Fibroblast of skin of abdomen (primary cell): ENCODE measurements at places on chromosomes 6 and 20.

DNA sequence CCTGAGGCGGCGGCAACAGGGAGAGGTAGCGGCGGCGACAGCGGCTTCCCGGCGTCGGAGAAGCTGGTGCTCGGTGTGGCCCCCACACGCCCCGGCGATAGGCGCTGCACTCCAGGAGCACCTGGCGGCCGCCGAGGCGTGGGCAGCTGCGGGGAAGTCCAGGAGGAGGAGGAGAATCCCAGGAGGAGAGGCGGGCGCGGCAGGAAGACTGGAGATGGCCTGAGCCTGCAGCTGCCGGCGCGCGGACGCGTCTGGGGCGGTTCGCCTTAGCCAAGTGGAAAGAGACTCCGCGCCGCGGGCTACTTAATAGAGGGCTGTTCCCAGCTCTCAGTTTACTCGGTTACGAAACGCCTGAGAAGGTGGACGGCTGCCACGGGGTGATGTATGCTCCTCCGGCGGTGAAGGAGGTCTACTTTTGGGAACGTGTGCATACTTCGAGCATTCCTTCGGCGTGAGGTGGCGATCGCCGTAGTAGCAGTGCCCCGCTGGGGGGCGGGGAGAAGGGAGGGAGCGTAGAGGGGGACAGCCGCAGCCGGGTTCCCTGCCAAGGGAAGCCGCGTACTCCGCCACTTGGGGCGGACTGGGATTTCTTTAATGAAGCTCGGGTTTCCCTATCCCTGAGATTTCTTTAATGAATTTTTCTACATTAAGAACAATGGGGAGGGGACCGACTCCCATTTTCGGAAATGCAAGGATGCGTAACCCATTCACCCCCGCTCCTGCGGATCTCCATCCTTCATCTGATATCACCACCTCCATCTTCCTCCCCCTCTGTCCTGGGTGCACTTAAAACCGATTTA lies at the start of gene COL12A1:
Gene COL12A1, minus strand, starts transcription at position 278 of the 800 bp plus-strand sequence. CDS start 3,261 bp downstream, outside the sequence.
- peak; percentile 100 for DNase-seq

- DNase-seq: peak; percentile 29
Observed at GRCh38 chr6:21826023-21826422, 232.5 kb downstream of the SOX4 start.

DNA sequence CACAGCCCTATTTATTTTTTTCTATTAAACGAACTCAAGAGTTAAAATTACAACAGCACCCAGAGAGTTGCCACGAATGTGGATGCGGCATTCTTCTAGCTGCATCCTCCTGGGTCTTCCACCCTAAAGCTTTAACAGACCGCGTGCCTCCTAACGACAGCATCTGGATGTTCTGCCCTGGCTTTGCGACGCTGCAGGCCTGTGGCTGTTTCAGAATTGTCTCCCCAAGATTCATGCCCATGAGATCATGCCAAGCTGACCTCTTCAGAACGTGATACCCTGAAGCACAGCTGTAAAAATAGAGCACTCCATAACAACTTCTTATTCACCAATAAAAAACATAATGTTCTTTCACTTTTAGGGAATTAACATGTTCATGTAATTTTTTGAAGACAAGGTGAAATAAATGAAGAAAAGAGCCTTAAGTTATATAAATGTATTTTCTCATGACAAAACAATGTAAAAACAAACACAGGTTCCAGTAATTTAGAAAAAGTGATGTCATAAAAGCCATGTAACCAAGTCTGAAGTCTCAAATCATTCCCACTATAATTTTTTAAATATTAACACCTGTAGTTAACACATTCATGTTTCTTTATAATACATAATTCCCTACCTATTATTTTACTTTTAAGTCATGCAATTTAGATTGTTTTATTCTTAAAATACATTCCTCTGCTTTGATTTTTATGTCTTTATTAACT lies 26.5 kb downstream of the HIVEP2 start:
- no peak for DNase-seq

DNA sequence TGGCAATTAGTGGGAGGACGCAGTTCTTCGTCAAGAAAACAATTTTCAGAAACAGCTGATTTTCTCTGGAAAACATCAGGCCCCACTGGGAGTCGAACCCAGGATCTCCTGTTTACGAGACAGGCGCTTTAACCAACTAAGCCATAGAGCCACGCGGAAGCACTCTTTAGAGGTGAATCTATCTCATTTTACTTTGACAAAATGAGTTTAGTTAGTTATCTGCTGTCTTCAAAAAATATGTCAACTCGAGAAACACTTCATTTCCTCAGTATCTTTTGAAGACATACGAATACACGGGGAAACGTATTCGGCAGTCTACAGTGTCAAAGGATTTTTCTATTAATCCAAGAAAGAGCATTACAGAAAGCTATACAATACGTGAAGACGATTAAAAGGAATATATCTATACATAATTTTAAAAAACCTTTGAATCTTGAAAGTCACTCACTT lies 26.7 kb downstream of the GPX6 start:
- DNase-seq: peak; percentile 74

GRCh38 chr6:104325341-104326172 lies 534.2 kb downstream of the HACE1 start:
- peak; percentile 31 for DNase-seq

- no peak for DNase-seq
Observed at GRCh38 chr6:11128608-11129007, 17.1 kb upstream of the ERVFRD-1 start.

- DNase-seq: peak; percentile 40
Observed at GRCh38 chr6:139881728-139882211, 507.3 kb upstream of the CITED2 start.

GRCh38 chr6:12331474-12331873 lies 41.3 kb downstream of the EDN1 start:
- DNase-seq: no peak

GRCh38 chr20:13302647-13303450 lies 81.8 kb downstream of the ISM1 start:
- peak; percentile 2 for DNase-seq

- peak; percentile 77 for DNase-seq
Observed at GRCh38 chr6:35668744-35669450, 19.8 kb downstream of the FKBP5 start.

- DNase-seq: peak; percentile 80
Observed at GRCh38 chr6:43838276-43839036, 68.4 kb downstream of the VEGFA start.

DNA sequence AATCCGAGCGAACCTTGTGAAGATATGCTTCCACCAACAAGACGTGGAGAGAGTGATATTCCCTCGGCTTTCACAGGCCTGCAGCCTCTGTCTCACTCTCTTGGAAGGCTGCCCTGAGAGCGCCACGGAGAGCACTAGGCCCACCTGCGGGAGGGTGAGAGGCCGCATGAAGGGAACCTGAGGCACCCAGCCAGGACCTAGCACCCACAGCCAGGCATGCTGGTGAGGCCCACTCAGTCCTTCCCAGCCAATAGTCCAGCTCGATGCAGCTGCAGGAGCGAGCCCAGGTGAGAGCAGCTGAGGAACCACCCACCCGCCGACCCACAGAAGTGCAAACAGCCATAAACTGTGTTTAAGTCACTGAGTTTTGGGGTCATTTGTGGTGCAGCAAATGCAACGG lies 227.2 kb downstream of the QKI start:
- no peak for DNase-seq

- no peak for DNase-seq
Observed at GRCh38 chr20:36217226-36217625, 19.1 kb upstream of the AAR2 start.
